ENCODE measurements at places on chromosomes 2 and 18.

GRCh38 chr18:74337155-74337911 is 21.7 kb downstream of the C18orf63 start:
- DNase-seq = no peak

- DNase-seq = no peak
Measured at GRCh38 chr2:54341656-54342055, 85.6 kb upstream of the TSPYL6 start.

GRCh38 chr2:9092383-9093282 is 89.1 kb upstream of the MBOAT2 start:
- no peak for DNase-seq

DNA sequence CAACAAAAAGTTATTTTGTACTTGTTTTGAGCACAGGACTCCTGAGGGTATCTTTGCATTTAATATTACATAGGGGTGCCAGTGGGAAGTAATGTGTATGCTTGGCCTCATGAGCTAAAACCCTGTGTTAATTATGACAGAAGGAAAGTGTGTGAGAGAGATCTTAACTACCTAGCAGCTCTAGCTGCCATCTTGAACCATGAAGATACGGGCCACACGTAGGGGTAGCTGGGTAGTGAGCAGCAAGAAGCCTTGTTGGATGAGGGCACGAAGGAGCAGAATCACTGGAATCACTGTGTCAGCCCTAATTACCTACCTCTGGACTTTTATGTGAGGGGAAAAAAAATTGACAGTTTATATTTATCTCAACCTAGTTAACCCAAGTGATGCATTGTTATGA is 15.4 kb upstream of the CASP10 start:
- no peak for DNase-seq

DNA sequence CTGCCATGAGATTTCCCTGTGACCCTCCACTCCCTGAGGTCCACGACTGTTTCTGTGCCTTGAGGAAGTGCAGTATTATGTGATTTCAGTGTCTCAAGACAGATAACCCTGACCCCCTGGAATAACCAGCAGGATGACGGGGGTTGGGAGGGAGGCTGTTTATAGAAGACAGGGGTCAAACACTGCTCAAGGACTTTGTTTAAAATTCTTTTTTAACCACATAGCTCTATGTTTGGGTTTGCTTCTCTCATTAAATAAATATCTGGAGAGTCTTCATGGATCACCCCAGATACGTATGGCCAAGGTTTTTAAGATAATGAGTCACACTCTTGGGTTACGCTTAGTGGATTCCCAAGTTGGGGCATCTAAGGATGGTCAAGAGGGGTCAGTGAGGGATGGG is 523.8 kb upstream of the TNP1 start:
- no peak for DNase-seq

DNA sequence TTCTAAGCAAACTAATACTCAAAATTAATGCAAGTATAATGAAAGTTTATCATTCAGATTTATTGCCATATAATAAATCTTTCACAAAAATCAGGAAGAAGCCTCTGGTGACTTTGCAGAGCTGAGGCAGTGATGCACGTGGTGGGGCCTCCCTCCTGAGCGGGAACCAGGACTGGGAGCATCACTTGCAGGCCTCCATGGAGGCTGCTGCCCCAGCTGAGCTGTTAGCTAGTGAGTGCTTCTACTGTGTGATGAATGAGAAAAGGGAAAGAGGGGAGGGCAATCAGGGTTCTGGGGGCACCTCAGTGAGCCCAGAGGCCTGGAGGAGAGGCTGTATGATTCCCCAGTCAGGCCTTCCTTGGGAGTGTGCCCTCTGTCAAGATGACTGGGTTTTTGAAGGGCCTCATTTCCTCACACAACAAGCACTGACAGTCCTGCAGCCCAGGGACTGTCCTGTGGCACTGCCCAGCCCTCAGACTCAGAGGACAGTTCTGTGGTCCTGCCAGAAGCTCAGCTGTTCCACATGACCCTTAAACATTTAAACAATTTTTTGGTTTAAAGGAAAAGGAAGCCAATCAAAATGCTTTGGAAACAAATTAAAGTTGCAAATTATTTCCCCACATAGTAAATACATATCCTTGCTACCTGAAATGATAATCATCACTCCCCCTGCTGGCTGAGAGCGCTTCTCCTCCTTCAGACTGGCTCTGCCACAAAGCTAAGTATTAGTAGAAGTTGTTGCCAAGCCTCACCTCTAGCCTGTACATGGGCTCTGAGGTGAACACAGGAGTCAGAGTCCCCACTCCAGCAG is 90.9 kb upstream of the SMAD7 start:
- peak; percentile 55 for DNase-seq
